Activated naive CD8-positive, alpha-beta T cell treated with anti-CD3 and anti-CD28 coated beads, Interleukin-2, amount 10 ng/mL, durations not matched to agents 7 days and 5 days (primary cell): ENCODE measurements at places on chromosomes 3 and 15. TPM values are rescaled to one million over a fixed set of nuclear protein-coding genes. Genes with fewer than 3 reads are reported as not detected.

The PCOLCE2 gene
- total RNA-seq = not detected

The TLE3 gene
- 87.9 TPM for total RNA-seq

The LIPH gene
- total RNA-seq = not detected

The CLEC3B gene
- not detected for total RNA-seq

- no peak for DNase-seq
Measured at GRCh38 chr15:64635499-64636495, 139.6 kb downstream of the RBPMS2 start.

DNA sequence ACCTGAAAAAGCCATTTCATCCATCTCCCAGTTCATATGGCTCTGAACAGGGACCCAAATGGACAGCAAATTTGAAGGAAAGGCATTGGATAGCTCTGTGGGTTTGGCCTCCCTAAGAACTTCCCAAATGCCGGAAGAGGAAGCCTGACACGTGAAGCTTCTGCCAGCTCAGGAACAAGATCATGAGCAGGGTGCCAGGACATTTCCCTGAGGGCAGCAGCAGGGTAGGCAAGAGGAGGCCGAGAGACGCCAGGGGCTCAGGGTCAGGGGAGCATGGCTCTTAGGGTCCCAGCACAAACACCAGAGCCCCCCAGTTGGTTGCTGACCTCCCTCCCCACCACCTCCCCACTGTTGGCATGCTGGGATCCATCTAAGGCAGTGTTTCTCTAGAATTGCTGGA is 187.5 kb downstream of the MEGF11 start:
- DNase-seq = no peak

DNA sequence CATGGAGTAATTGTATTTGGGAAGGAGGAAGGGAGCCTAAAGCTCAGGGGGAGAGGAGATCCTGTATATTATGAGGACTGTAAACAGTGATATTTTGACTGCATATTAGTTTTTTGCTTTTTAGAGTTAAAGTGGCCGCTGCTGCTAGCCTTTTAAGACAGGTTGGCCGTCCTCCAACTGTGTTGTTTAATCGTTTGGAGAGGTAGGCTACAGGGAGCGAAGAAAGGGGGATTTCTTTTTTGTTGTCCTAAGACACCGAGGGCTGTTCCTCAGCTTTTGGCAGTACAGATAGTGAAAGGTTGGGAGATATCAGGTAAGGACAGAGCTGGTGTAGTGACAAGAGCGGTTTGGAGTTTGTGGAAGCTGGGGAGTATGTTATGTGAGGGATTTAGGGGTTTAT is 38.2 kb upstream of the RNF7 start:
- DNase-seq = no peak

DNA sequence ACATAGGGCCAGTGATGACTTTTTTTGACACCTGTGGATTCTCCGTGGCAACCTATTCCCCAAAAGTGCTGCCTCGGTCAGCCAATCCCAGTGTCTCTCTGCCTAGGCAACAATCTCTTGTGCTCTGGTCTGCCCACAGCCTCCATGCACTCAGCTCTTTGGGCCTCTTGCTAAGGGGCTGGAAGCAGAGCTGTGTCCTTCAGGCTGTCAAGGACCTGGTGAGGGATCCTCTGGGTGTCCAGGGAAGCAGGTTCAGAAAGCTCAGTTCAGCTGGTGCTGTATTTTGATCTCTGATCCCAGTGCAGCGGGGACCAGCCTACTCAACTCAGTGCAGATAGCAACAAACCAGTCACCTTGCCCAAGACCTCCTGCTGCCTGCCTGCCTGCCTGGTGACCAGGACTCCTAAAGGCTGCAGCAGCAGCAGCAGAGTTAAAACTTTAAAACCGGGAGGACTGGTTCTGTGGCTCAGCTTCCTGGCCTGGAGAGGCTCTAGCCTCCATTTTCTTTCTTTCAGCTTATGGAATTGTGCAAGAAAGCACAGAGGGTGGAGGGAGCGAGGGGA is 6.2 kb downstream of the PAK6 start:
- DNase-seq = peak; percentile 22

DNA sequence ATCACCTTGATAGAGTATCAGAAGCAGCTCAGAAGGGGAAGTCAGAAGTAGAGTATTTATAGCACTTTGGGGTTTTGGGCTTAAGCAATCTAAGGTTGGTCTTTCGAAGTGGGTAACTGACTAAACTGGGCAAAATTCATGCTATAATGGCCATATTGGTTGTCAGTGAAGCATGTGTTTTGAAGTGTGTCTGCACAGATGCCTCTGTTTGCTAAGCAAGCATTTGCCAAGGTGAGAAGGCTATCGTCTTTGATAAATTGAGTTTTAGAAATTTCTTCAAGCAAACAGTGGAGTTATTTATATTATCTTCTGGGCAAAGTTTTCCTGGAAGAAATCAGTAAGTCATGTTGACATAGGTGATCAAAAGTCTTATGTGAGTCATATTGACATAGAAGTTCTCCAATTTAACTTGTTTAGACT is 412.8 kb upstream of the TGFBR2 start:
- no peak for DNase-seq
